ENCODE measurements at places on chromosomes 1 and 21. TPM values are rescaled to one million over a fixed set of nuclear protein-coding genes. Genes with fewer than 3 reads are reported as not detected.

DNA sequence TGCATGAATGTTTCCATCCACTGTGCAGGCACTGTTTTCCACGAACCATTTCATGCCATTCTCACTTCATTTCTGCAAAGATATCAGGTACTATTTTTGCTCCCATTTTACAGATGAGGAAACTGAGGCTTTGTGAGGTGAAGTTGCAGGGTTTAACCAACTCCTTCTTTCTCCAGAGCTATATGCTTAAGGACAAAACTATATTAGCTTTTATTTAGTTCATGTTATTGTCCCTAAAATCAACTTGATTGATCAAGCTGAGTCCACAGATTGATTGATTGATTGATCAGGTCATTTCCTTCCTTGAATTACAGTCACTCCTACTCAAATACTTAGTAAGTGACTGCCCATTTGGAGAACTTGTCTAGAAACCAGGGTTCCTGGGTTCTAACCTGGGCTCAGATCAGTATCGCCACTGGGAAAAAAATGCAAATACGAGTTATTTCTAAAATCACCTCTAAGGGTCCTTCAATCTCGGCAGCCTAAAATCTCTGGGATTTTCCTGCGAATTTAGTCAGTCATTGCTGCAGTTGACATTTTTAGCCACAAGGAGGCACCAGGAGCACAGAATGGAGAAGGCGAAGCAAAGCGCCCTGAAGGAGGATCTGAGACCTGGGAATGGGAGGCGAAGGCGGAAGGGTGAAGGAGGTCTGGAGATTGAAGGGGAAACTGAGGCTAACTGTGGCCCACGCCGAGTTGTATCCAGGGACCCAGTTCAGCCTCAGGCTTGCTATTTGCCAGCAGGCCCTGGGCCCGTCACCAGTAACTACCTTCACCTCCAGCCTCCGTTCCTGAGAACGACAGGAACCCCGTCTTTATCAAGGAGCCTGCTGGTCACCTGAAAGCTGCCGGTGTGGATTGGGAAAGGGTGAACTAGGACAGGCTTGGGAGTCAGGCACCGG, 14.3 kb upstream of the MUL1 start:
- peak; percentile 69 for DNase-seq

DNA sequence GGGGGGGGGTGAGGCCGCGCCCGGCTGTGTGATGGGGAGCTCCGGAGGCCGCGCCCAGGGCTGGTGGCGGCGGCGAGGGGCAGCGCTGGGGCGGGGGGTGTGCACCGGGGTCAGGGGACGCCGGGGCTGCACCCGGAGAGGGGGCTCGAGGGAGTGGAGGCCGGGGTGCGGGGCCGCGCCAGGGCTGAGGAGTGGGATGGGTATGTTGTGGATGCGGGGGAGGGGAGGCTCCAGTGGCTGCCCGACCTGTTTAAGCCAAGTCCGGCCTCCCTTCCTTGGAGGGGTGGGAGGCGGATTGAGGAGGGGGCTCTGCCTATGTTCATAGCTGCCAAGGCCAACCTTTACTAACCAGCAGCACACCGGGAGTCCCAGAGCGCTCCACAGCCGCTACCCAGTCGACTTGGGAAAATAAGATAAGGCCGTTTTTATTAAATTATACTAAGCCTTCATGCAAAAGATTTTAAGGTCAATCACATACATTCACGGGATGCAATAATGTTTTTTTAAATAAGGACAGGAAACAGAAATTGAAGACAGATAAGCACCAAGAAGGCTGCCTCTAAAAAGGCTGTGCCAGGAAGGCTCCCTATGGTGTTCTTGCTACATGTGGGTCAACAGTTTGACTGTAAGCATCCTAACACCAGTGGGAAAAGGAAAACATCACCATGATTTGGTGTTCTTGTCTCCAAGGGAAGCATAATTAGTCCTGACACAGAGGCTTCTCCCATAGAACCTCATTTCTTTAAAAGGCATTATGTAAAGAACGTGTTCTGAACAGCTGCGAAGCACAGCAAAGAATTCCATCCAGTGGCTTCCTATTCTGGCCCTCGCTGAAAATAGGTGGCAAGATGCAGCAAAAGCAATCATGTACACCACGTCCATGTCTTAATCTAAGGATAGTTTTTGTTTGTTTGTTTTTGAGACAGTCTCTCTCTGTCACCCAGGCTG, 626 bp upstream of the HLCS start:
- DNase-seq = no peak

- no peak for DNase-seq
Measured at GRCh38 chr1:203263496-203263895, 34.0 kb upstream of the CHIT1 start.

- DNase-seq = no peak
Measured at GRCh38 chr1:158208586-158209116, 28.0 kb downstream of the CD1D start.

DNA sequence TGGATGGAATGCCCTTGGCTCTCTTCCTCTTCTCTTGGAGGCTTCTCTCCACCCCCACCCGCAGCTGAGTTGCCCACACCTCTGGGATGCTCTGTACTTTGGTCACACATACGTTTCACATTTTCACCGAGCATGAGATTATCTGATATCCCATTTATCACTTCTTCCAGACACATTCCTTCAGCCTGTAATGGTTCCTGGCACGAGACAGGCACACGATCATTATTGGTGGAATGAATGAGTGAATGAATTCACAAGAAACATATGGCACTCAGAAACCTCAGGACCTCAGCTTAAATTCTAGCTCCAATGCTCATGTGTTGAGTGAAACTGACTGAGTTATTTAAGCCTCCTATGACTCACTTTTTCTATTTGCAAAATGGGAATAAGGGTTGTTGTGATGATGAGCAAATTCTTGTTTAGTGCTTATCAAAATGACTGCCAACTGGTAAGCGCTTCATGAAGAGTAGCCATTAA, 242.7 kb upstream of the JUN start:
- peak; percentile 97 for DNase-seq

GRCh38 chr1:11525516-11525915, 46.6 kb downstream of the DISP3 start:
- no peak for DNase-seq

DNA sequence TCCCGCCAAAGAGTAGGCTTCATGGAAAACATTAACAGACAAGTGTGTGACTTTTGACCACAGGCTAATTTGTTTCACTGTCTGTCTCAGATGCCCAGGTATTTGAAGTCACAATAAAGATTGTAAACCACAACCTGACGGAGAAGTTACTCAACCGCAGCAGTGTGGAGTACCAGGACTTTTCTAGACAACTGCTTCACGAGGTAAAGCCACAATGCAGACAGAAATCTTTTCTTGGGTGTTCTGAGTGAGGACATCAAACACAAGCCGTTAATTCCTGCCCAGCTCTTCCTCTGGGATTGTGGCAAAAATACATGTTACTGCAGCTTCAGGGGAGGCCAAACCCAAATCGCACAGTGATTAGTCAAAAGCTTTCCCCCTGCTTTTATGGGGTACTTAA, 31.0 kb downstream of the UMODL1 start:
- DNase-seq = peak; percentile 39

DNA sequence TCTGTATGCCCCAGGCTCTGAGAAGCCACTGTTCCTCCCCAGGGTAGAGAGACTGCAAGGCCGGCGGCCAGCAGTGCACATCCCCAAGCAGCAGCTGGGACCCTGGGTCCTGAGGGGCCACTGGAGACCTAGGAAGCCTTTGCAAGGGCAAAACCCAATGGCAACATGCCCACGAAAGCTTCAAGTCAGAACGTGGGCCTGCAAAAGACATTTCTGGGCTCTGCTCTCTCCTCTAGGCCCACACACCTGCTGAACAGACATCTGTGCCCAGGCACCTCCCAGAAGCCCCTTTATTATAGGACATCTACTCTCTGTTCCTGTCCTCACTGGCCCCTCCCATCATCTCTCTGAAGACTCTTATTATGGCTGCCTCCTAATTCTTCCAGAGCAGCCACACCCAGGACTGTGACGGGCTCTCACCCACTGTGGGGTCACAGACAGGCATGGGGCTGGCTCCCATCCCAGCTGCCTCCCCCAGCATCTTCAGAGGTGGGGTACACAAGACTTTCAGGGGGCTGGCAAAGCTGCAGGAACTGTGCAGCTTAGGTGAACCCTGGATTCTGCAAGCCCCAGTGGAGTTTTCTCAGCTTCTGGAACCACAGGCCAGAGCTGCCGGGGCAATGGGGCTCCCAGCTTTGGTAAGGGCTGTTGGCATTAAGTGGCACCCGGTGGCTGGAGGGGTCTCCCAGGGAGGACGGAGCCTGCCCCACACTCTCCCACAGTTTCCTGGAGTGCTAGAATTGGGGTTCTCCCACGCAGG, 12.6 kb downstream of the TRIM11 start:
- no peak for DNase-seq

DNA sequence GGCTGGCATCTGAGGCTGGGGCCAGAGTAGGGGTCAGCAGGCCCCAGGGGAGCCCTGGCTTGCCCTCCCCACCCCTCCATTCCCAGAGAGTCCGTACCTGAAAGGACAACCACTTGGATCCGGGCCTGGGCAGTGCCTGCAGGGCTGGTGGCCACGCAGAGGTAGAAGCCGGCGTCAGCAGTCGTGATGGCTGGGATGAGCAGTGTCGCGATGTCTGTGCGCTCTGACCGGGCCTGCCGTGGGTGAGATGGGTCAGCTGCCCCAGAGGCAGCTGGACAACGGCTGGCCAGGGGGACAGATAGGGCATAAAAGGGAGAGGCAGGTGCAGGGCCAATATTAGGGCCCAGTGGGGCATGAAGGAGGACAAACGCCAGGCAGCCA, 42.7 kb downstream of the LDLRAD2 start:
- DNase-seq = no peak

GRCh38 chr1:64687725-64688327, 57.0 kb upstream of the RAVER2 start:
- no peak for DNase-seq

GRCh38 chr1:161073474-161074121, 3.9 kb upstream of the ARHGAP30 start:
- no peak for DNase-seq

DNA sequence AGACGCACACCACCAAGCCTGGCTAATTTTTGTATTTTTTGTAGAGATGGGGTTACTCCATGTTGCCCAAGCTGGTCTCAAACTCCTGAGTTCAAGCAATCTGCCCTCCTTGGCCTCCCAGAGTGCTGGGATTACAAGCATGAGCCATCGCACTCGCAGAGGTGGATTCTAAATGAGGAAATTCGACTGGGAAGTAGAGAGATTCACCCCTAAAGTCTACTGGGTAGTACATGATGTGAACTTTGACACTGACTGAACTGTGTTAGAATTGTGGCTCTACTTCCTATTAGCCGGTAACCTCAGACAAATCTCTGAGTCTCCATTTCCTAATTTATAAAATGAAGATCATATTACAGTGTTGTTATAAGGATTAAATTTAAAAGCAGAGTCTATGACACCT, 276.0 kb upstream of the NR5A2 start:
- DNase-seq = no peak

- DNase-seq = no peak
Measured at GRCh38 chr1:66386712-66387111, 147.2 kb upstream of the SGIP1 start.

DNA sequence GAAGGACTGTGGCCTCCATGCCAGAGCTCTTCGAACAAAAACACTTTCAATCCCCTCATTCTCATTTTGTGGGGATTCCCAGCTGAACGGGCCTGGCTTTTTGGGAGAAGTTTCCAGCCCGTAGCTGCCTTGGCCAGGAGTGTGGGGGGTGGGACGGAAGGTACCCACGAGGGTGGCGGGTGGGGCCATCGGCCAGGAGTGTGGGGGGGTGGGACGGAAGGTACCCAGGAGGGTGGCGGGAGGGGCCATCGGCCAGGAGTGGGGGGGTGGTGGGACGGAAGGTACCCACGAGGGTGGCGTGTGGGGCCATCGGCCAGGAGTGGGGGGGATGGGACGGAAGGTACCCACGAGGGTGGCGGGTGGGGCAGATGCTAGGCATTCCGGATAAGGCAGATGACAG, 71.7 kb upstream of the ZBTB18 start:
- DNase-seq = no peak

DNA sequence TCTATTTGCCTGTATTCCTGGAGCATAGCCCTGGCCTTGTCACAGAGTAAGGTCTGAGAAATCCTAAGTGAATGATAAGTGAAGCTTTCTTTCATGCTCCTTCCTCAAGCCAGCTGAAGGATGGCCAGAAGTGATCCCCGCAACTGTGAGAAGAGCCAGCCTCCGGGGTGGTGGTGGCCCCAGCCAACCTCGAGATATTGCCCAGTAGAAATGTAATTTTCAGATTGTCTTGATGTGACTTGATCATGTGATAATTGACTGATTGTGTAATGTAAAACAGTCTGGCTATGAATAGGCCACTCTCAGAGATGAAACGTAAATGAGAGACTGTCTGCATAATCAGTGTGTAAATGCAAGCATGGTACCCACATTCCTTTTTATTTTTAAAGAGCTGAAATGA, 242.4 kb upstream of the CAMK1G start:
- no peak for DNase-seq

- DNase-seq = no peak
Measured at GRCh38 chr1:41545996-41546832, 61.7 kb upstream of the EDN2 start.

DNA sequence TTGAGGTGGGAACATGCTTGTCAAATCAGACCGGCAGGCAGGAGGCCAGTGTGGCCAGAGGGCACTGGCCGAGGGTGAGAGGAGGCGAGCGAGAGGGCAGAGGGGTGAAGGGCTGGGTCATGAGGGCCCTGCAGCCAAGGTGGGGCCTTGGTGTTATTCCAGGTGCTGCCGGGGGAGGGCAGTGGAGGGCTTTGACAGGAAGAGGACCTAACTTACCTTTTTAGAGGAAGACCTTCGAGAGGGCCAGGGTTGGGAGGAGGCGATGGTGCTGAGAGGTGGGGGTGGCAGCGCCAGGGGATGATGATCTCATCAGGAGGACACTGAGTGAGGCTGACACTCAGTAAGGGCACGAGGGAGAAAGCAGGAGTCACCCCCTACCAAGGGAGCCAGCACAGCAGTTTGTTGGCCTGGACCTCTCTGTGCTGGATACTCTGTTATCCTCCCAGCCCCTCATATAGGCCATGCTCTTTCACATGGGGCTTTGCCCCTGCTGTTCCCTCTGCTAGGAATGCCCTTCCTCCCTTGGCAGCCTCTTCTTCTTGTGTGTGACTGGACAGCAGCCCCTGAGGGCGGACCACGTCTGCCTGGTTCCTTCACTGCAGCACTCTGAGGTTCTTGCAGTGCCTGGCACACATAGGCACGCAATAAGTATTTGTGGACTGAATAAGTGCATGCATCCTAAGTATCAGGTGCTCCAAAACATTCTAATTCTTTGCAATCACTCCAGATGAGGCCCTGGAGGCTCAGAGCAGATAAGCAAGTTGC, 7.5 kb upstream of the TTC22 start:
- no peak for DNase-seq

GRCh38 chr1:171455967-171456366, 29.4 kb upstream of the PRRC2C start:
- no peak for DNase-seq

CBR3 gene
- 41.7 TPM for total RNA-seq

GIPC2 gene
- total RNA-seq = under 0.01 TPM

PROK1 gene
- 0.24 TPM for total RNA-seq

SYCP1 gene
- not detected for total RNA-seq

HLCS gene
- 11.9 TPM for total RNA-seq

CD160 gene
- not detected for total RNA-seq

GBP7 gene
- not detected for total RNA-seq

VWA5B1 gene
- total RNA-seq = not detected

TDRD5 gene
- total RNA-seq = not detected

Data from RPMI7951 (cell line).